Fibroblast of villous mesenchyme (primary cell): ENCODE measurements at places on chromosomes 5 and 9.

DNA sequence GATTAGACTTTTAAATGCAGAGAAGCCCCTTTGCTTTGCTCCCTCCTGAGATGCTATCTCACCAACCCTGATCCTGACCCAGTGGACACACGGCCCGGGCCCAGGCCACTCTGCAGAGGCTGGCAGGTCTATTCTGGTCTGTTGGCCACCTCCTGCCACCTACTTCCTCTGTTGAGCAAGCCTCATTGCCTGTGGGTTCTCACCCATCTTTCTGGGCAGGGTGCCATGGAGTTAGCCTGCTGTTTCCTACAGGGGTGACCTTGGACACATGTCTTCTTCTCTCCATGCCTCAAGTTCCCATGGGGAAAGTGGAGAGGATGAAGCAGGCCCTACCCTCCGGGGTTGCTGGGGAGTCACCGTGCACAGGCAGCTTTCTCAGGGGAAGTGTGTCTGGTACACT is 266.2 kb upstream of the IRX1 start:
- DNase-seq, result no peak

- DNase-seq, result no peak
Measured at GRCh38 chr5:180817893-180818674, 15.5 kb upstream of the MGAT1 start.

GRCh38 chr9:123631862-123632261 is 275.9 kb downstream of the CRB2 start:
- DNase-seq, result no peak

GRCh38 chr5:74031536-74031935 is 405.5 kb downstream of the ARHGEF28 start:
- no peak for DNase-seq

GRCh38 chr5:38816083-38817030 is 29.5 kb upstream of the OSMR start:
- no peak for DNase-seq

- no peak for DNase-seq
Measured at GRCh38 chr5:14414656-14415023, 167.0 kb upstream of the OTULINL start.

DNA sequence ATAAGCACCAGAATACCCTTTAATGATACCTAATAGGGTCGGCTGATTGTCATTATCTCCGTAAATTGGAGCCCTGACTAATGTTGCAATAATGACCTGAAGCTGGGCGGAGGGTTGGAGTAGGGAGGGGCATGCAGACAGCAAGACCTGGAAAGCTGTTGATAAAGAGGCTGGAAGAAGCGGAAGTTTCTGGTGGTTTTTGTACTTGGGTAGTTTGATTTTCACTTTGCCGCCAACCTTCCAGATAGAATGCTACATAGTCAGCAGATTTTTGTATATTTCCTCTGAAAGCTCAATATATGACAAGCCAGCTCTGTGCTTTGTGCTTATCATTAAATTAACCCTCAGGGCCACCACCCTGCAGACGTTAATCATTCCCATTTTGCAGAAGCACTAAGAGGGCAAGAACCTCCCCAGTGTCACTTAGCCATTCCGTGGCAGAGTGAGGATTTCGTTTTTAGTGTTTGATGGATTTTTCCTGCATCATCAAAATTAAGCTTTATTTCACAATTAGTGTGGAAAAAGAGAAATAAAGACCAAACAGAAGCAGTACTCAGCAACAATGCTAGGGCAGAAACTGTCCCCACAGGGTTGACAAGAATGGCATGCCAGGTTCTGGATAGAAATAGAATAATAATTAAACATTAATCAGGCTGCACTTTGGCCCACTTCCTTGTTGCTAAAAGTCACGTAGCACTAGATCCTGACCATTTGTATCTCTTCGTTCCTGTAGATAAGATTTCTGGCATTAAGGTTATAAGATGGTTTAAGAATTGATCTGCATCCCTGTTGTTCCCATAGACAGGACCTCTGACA is 34.7 kb downstream of the DIRAS2 start:
- no peak for DNase-seq
